AG10803 (cell line): ENCODE measurements at places on chromosomes 16 and 17.

DNA sequence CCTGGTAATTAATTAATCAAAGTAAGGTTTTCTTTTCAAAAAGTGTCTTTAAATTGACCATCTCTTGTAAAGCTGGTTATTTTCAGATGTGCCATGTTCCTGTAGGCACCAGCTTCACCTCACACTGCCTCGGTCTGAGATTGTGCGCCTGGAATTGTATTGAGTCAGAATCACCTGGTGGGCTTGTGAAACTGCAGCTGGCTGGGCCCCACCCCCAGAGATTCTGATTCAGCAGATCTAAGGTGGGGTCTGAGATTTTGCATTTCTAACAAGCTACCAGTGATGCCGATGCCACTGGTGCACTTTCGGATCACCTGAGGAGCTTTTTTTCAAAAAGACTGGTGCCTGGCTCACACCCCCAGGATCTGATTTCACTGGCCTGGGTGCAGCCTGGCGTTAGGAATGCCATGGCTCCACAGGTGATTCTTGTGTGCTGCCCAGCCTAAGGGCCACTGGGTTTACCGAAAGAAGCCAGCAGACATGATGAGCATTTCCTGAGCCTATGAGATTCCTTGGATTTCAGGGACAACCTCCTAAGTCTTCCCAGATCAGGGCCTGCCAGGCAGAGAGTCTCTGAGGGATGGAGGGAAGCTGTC lies 59.2 kb upstream of the TOB1 start:
- DNase-seq: no peak

GRCh38 chr17:5621026-5621425 lies 36.7 kb upstream of the NLRP1 start:
- no peak for DNase-seq

- DNase-seq: no peak
Measured at GRCh38 chr16:5216441-5217080, 119.0 kb upstream of the EEF2KMT start.

GRCh38 chr16:25126820-25127232 lies 15.3 kb downstream of the LCMT1 start:
- DNase-seq: peak; percentile 77

- DNase-seq: peak; percentile 40
Measured at GRCh38 chr17:16915752-16916556, 56.0 kb downstream of the TNFRSF13B start.

GRCh38 chr17:56309897-56310296 lies 156.6 kb downstream of the ANKFN1 start:
- no peak for DNase-seq

GRCh38 chr17:30920282-30920681 lies 1.5 kb upstream of the ADAP2 start:
- no peak for DNase-seq
